GM20000 (cell line): ENCODE measurements at places on chromosomes 5 and 9.
A peak's percentile ranks its signal among the peaks of the same experiment; 100 is the strongest.

DNA sequence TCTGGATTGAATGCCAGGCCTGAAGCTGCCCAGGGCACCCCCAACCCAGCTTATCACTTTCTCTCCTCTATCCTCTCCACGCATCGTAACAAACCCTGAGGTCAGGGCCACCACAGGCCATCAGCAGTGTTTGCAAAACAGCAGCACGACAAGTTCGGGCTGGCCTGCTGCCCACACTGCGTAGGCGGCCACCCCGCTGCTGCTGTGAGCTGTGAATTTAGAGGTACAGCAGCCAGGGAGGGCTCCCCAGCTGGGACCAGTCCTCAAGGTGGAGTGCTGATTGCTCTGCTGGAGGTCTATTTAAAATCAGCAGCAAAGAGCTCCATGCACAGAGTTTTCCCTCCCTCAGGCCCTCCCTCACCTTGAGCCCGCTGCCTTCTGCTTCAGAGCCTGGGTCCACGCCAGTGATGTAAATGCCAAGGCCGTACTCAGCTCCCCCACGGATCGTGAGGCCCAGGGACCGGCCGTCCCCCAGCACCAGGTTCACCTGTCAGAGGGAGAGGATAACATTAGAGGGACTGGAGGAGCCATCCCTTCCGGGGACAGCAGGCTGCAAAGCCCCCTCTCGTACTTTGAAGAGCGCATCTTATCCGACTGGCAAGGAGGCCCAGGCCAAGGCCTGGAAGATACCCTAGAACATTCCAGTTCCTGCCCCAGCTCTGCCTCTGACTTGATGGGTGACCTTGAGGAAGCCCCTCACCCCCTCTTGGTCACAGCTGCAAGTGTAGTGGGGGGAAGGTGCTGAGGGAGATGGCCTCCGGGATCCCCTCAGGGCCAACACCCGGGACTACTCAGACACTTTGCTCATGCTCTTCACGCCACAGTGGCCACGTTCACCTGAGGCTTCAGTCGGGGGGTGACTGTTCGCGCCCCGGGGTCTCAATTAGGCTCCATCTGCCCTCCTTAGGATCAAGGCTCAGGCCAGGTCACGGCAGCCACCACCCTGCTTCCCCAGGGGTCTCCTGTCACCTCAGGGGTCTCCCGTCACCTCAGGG, 39.1 kb downstream of the WHRN start:
- DNase-seq = no peak

GRCh38 chr9:35718721-35719511, 13.1 kb downstream of the TLN1 start:
- DNase-seq = no peak

DNA sequence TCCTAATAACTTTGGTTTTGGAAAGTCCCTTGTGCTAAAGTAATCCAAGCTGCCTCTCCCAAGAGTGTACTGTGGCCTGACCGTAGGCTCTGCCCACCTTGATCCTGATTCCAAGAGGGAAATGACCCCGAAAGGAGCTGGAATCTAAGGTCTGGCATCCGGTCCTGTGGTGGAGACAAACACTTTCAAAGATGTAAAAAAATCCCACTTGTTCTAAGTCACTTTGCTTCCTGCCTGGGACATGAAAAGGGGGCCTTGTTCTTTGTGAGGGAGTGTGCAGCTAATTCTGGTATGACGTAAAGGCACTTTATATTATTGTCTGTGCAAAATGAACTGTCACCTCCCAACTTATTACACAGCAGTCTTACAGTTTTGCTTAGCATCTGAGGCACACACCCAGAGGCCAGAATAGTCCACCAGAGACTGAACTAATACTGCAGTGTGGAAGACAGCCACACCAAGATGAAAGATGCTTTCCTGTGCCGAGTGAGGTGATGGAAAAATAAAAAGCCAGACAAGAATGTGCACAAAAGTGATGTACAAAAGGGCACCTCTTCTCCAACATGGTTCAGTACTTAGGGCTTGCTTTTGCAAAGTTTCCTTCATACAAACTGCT, 128.7 kb downstream of the SLC12A2 start:
- DNase-seq = no peak

DNA sequence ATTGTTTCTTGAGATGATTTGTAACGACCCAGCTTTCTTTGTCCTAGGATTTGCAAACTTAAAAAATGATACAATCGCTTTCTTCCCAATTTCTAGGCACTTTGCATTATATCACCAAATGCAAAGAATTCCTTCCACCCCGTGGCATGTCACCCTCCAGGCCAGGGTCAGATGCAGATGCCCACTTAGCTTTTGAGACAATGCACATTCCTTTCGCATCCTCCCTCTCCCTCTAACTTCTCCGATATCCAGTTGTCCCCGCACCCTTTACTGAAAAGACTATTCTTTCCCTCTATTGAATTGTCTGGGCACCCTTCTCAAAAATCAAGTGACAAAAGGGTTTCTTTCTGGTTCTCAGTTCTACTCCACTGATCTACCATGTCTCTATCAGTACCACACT, 17.3 kb downstream of the RNF130 start:
- DNase-seq = no peak

DNA sequence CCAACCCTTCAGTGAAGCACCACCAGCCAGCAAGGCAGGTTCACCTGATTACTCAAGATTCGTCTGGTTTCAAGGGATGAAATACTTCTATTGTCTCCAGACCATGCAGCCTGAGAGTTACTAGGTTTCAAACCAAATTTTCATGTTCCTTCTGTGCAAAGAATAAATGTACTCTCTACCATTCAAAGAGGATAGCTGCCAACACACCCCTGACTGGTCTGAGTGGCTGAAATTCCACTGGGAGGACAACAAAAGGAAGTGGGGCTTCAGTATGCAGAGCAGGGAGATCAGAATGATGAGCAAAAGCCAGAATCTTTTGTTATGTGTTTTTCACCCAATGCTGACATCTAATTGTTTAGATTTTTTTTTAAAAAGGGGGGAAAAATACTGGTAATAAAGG, 356.3 kb downstream of the BNC2 start:
- DNase-seq = no peak

- DNase-seq = peak; percentile 90
These were observed at the start of gene NKD2 for GRCh38 chr5:1008451-1009358. Gene NKD2, plus strand, starts transcription at chr5:1008802. Its CDS starts 256 bp downstream, at chr5:1009058.

GRCh38 chr5:168528521-168529373, at the start of gene FBLL1:
Gene FBLL1, plus strand, starts transcription at chr5:168529305. Its CDS starts 200 bp downstream, at chr5:168529505.
- peak; percentile 65 for DNase-seq
